ENCODE measurements at places on chromosomes 4 and X.

DNA sequence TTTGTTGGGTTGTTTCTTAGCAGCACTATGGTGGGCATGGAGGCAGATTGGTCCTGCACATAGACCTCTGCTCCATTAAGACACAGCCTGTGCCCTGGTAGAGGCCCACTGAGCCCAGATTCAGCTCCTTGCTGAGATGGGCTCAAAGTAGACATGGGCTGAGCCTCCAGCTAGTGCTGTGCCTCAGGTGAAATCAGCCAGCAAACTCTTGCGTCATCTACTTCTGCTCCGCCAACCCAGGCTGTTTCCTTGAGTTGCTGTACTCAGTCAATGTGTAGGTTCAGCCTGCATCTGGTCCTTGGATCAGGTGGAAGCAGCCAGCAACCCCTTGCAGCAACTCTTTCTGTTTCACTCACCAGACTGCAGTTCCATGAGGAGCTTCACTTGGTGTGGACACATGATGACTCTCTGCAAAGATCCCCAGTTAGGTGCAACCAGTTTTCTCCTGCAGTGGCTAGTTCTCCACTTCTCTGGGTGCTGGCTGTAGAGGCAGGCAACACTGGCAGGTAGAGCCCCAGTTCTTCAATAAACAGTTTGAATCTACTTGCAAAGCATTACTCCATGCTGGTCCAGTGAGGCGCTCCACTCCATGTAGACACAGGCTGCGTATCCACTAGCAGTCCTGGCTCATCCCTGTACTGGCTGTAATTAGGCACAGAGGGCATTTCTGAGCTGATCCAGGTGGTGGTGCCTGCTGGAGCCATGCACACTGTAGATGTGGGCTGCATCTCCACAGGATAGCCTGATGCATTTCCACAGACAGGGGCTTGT lies 199.0 kb upstream of the MAMLD1 start:
- no peak for DNase-seq

DNA sequence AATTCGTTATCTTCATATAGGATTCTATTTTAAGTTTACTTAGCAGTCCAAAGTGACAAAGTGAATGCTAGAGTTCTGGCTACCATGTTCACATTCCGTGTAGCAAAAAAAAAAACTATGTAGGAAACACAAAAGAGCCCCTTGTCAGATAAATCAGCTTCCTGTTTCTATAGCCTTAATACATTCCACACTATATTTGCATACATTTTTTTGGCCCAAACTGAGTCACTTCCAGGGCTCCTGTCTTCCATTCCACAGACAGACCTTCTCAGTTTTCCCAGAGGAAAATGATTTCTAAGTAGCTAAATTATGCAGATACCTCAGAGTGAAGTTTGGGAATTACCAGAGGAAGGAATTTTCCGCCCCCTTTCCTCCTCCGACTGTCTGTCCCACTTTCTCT lies 841.9 kb upstream of the HS3ST1 start:
- DNase-seq: no peak

- no peak for DNase-seq
These were observed 87.8 kb downstream of the PACRGL start for GRCh38 chr4:20787940-20788665.

GRCh38 chr4:94660614-94661013 lies 97.1 kb upstream of the BMPR1B start:
- no peak for DNase-seq

- no peak for DNase-seq
These were observed 38.7 kb upstream of the GYPA start for GRCh38 chr4:144179152-144179739.

DNA sequence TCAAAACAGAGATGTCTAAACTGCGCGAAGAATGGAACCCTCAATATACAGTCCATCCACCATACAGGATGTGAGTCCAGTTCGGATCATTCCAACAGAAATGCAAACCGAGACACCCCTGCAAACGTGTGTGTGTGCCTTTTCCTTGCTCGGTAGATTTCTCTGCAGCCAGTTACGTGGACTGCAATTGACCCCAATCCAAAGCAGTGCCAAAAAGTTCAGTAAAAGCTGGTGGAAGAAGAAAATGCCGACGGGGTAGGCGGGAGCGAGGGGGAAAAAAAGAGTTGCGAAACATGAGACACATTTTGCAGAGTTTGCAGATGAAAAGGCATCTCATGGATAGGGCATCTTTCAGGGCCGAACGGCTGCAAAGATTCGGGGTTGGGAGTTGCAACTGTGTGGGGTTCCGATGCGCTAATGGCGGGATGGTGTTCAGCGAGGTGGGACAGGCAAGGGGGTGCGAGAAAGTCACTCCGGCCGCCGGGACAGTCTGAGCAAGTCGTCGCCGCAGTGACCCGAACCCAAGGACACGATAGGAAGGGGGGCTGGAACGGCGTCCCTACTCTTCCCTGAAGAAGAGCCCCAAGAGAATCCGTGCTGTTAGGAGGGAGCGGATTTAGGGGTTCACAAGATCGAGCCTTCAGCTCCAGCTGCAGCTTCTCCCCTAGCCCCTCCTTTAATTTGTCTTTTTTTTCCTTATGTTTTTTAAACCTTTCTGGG lies 3.8 kb downstream of the PHOX2B start:
- DNase-seq: no peak

- DNase-seq: no peak
These were observed 412.1 kb upstream of the GRIA3 start for GRCh38 chrX:122771933-122772332.

- DNase-seq: no peak
These were observed 5.7 kb upstream of the TADA2B start for GRCh38 chr4:7037425-7037824.

GRCh38 chr4:77196866-77197265 lies 39.9 kb downstream of the CCNG2 start:
- no peak for DNase-seq

GRCh38 chr4:92035666-92036065 lies 268.1 kb upstream of the GRID2 start:
- DNase-seq: no peak

DNA sequence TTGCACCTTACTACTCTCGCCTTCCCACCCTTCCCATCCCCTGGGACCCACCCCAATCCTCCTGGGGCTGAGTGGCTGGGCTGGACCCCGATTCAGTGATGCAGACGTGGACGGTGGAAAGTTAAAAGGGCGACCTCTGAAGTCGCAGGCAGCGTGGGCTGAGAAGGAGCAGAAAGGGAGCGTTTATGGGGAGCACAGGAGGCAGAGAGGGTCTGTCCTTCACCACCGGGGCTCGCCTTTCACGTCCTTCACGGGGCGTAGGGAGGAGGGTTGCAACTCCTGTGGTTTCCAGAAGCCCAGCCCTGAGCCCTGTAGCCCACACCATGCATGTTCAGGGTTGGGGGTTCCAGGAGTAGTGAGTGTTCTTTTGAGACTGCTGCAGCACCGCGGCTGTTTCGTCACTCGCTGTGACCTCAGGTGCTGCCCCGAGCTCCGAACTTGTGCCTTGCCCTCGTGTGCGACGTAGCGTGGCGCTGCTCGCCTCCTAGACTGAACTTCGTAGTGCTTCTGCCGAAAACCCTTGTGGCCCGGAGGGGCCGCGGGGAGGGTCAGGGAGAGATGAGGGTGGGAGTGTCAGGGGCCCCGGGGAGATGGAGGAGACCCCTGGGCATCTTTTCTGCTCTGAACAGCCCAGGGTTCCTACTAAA lies 1.6 kb downstream of the NHS start:
- DNase-seq: no peak

GRCh38 chr4:169815606-169816005 lies 57.9 kb upstream of the HPF1 start:
- DNase-seq: no peak

GRCh38 chr4:169975131-169975837 lies 50.9 kb downstream of the MFAP3L start:
- no peak for DNase-seq

DNA sequence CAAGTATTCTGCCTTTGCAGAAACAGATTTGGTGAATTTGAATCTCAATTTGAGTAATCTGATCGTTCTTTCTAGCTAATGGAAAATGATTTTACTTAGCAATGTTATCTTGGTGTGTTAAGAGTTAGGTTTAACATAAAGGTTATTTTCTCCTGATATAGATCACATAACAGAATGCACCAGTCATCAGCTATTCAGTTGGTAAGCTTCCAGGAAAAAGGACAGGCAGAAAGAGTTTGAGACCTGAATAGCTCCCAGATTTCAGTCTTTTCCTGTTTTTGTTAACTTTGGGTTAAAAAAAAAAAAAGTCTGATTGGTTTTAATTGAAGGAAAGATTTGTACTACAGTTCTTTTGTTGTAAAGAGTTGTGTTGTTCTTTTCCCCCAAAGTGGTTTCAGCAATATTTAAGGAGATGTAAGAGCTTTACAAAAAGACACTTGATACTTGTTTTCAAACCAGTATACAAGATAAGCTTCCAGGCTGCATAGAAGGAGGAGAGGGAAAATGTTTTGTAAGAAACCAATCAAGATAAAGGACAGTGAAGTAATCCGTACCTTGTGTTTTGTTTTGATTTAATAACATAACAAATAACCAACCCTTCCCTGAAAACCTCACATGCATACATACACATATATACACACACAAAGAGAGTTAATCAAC lies 15.3 kb downstream of the PLP1 start:
- DNase-seq: no peak

DNA sequence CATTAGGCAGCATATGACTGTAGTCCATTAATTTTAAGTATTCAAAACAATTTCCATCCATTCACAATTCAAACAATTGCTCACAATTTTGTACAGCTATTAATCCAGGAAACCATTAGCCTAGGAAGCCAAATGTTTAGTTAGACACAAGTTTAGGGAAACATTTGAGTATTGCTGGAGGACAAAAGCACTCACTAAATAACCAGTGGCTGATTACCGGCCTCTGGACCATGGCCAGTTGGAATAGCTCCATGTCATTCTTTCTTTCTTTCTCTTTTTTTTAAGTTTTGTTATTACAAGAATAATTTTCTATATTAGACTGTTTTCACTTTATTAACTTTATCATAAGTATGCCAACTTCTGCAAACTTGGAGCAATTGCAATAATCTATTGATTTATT lies 31.3 kb downstream of the TRIML2 start:
- DNase-seq: no peak

GRCh38 chr4:112532267-112532666 lies 16.3 kb upstream of the NEUROG2 start:
- no peak for DNase-seq

- no peak for DNase-seq
These were observed 182.2 kb upstream of the KCNIP4 start for GRCh38 chr4:22130741-22131140.

GRCh38 chr4:10701702-10702460 lies 17.3 kb upstream of the CLNK start:
- no peak for DNase-seq

GRCh38 chr4:148333265-148333664 lies 108.9 kb downstream of the NR3C2 start:
- no peak for DNase-seq

DNA sequence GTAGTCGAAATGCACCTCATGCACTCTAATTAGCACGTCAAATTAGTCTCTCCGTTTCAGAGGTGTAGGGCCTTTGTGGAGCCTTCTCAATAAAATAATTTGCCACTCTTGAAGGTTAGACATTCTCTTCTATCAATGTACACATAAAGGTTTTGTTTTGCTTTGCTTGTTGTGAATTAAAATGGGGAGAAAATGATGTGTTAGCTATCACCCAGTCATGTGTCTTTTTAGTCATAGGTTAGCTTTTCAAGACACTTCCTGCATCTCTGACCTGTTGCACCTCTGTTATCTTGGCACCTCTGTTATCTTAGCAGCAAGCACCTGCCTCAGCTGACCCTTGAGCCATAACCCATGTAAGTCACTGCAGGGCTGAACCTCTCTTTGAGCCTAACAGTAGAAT lies 936 bp downstream of the TMEM144 start:
- no peak for DNase-seq

- DNase-seq: no peak
These were observed 474.0 kb upstream of the NDST3 start for GRCh38 chr4:117560329-117560728.

GRCh38 chrX:47632666-47633065 lies 2.9 kb upstream of the CFP start:
- DNase-seq: no peak

DNA sequence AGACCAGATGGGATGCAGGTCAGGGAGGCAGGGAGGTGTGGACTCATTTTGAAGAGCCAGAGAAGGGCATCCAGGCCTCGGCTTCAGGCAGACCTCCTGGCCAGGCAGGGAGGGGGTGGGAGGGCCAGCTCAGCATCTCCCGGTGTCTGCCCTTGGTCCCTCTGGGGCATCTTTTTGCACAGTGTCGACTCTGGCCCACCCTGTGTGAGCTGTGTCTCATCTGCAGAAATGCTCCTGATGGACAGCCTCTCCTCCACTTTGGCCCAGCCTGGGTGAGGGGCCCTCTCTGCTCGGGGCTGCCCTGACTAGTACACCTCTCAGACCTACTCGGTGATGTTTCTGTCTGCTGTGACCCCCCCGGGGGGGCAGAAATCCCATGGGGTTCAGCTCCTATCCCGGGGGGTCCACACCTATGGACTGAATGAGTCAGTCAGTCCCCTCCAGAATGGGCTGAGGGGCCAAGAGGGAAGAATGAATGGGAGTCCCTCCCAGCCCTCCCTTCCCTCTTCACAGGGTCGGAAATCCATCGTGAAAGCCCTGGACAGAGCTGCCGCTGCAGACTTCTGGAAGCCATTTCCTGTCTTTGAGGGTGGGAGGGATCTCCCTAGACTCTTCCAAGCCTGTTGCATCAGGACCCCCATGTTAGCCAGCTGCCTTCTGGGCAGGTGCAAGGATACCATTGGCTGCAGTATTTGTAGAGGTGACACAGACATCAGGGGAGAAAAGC lies 196.7 kb upstream of the PSAPL1 start:
- DNase-seq: no peak

DNA sequence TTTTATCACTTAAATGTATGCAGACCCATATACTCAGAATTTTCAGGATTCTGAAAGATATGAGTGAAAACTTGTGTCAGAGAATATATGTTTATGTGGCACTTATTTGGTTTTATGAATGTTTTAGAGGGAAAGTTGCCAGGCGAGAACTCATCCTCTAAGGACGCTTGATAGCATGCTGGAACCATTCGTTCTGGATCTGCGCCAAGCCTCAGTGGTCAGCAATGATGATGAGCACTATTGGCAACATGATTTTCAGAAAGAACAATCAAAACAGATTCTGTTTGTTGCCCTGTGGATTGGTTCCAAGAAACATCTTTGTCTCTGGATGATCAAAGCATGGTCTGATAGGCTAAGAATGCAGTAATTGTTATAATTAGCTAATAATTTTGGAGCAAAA lies 32.1 kb upstream of the RAPGEF2 start:
- DNase-seq: no peak

- DNase-seq: no peak
These were observed 23.6 kb upstream of the YTHDC1 start for GRCh38 chr4:68373513-68373912.

- no peak for DNase-seq
These were observed 199.4 kb upstream of the CENPE start for GRCh38 chr4:103397541-103397940.
